ENCODE measurements at places on chromosomes 12 and 14.

DNA sequence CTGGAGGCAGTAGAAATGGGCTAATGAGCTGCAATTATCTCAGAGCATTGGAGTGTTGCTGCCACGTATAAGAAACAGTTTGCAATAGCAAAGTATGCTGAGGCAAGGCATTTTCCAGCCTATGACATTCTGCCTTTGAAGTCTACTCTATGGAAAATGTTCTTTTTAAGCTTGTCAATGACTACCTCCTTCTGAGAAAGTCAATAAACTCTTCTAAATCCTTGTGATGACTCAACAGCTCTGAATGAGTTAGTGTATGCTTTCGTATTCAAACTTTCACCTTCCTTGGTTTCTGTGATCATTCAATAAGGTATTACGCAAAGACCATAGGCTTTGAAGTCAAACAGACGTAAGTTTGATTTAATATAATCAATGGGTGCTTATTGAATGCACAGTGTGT, 111.2 kb downstream of the CAPZA3 start:
- DNase-seq, result no peak

DNA sequence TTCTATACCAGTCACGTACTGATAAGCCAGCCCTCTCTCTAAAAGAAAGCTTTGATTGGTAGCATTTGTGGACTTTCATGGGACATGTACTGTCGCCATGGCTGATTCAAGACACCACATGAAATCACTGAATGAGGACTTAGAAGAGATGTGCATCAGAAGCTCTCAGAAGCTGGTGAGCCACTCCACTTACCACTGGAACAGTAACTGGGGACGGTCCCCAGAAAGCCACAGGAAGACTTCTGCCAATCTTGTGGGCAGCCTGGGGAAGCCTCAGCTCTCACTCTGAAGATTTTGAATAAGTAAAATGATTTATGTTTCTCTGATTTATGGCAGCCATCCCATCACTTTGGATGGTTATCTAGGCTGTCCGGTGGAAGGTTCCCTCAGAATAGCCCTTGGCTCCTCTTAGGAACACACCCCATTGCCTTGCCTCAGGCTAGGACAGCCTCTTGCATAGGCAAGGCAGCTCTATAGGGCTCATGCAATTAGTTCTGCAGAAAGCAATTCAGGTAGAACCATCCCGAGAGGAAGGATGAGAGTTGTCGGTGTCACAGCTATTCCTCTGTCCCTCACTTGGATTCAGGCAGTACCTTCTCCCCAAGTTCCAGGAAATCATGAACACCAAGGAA, 9.8 kb downstream of the DHRS1 start:
- no peak for DNase-seq

- DNase-seq, result no peak
These were observed 26.6 kb downstream of the NINJ2 start for GRCh38 chr12:636632-637031.

- no peak for DNase-seq
These were observed 354.4 kb downstream of the MED13L start for GRCh38 chr12:115922952-115923564.

DNA sequence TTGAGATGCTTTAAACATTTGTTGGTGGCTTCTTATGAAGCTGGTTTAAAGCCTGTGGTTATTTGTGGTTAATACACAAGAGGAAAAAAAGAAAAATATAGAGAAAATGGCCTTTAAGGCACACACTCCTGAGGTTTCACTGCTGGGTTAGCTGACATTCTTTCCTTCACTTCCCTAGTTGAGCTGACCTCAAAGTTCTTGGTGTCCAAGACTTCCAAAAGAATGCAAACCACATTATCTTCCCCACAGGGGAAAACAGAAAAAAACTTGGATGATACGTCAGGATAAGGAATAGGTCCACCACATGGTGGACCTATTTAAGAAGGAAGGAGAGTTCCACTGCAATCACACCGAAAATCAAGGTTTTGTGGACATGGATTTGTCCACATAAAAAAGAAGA, 94.3 kb downstream of the SLC25A21 start:
- no peak for DNase-seq

GRCh38 chr12:66453120-66453519, 150.8 kb downstream of the HELB start:
- no peak for DNase-seq

GRCh38 chr14:103188810-103189480, 65.7 kb downstream of the TNFAIP2 start:
- DNase-seq, result peak; percentile 85

- no peak for DNase-seq
These were observed 201.9 kb downstream of the DAD1 start for GRCh38 chr14:22386924-22387775.

GRCh38 chr12:6535960-6536847, 1.9 kb downstream of the GAPDH start:
- DNase-seq, result no peak

DNA sequence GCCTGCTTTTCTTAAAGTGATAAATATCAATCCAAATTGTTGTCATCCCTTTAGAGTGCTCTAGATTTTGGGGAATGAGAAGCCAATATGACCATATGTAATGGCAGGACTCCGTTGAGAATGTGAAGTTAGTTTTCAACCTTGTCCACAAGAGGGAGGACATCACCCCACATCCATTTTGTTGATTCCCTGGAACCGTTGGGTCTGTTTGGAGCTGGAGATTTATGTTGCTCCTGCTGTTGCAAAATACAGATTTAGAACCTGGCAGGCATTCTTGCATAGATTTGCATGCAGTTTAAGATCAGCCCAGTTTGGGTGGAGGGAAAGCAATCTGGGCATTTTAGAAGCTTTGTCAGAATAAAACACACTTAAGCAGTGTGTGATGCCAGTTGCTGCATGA, 620.1 kb downstream of the NRXN3 start:
- no peak for DNase-seq

- DNase-seq, result no peak
These were observed 21.9 kb upstream of the CERS5 start for GRCh38 chr12:50188875-50189575.

- no peak for DNase-seq
These were observed 115.4 kb downstream of the ZFP36L1 start for GRCh38 chr14:68677476-68677875.

DNA sequence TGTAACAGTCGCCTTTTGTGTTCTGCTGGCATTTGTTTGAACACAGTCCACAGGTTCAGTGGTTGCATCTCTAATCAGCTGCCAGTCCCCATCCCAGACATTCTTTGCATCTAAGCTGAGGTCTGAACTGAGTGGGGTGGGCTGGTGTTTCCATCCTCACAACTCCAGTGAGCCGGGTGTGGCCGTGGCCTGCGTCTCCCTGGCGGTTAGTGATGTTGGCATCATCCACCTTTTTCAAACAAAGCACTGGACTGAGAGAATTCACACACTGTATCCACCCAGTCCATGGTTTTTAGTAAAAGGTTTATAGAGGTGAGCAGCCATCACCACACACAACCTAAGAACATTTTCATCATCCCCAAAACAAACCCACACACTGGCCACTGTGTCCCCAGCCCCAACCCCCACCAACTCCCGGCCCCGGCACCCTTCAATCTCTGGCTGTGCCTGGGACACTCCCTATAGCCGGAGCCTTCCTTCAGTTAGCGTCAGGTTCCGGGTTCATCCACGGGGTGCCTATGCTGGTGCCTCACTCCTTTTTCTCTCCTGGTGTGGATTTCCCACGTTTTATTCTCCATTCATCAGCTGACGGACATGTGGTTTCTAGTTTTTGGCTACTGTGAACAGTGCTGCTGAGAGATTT, 6.5 kb downstream of the DDX51 start:
- DNase-seq, result no peak

- no peak for DNase-seq
These were observed 86.5 kb downstream of the SLC25A47 start for GRCh38 chr14:100409651-100410050.

DNA sequence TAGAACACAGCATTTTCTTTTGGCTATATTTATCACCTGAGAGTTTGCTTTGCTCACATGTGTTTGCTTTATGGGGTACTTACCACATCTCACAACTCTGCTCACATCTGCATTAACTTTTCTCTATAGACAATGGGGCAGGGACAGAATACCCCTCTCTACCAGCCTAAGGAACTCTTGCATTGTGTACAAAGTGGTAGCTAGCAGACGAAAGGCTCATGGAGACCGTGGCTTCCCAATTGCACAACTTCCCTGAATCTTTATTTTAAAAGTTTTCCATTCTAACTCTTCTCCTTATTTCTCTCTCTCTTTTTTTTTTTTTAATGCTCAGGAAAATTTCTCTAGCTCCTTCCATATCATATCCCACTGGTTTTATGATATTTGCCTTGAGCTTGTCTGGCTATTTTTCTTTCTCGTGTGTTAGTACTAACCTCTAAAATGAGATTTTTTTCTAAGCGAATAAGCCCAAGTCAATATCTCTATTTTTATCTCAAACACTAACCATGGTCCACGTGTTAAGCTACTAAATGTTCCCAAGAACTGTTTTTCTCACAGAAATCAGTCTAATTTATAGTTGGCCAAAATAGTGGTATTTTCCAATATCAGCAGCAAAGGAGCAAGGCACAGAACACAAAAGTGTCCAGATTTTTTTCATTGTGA, 155.2 kb downstream of the STXBP6 start:
- DNase-seq, result no peak

GRCh38 chr14:83940253-83940652, 1589.7 kb upstream of the FLRT2 start:
- DNase-seq, result no peak

DNA sequence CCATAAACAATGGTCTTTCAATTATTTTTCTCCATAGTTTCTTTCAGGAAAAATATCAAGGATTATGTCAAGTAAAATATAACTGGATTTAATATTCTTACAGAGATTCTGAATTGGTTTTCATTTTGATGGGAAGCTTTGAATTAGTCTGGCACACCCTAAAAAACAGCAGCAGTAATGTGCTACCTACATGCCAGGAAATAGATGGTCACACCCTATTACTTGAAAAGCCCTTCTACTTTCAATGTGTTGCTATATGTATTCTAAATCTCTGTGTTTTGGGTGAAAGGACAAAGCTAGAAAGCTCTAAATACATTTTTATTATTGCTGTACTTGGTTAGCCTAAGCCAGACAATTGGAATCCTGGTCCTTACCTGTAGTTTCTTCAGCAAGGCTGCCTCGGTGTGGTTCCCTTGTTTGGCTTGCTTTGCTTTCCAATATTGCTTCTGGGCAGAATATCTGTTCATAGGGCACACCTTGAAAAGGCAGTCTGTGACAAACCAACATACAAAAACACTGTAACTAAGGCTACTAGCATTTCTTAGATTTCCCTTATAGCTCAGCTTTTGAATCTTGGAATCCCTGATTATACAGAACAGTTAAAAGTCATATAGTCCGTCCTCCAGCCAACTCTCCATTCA, 107.6 kb downstream of the ITPR2 start:
- DNase-seq, result no peak

DNA sequence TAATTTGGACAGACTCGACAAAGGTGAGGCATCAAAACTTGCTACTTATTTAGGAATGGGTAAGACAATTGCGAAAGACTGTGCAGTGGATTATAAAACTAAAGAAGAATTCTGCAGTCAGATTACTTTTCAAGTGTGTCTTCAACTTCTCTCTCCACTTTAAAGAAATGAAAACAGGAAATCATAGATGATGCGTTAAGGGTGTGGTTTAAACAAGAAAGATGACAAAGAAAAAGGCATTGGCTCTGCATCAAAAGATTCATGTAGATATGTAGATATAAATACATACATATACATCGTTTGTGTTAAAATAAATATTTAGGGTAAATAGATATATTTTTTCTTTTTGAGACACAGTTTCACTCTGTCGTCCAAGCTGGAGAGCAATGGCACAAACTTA, 74.6 kb upstream of the PARP11 start:
- no peak for DNase-seq

DNA sequence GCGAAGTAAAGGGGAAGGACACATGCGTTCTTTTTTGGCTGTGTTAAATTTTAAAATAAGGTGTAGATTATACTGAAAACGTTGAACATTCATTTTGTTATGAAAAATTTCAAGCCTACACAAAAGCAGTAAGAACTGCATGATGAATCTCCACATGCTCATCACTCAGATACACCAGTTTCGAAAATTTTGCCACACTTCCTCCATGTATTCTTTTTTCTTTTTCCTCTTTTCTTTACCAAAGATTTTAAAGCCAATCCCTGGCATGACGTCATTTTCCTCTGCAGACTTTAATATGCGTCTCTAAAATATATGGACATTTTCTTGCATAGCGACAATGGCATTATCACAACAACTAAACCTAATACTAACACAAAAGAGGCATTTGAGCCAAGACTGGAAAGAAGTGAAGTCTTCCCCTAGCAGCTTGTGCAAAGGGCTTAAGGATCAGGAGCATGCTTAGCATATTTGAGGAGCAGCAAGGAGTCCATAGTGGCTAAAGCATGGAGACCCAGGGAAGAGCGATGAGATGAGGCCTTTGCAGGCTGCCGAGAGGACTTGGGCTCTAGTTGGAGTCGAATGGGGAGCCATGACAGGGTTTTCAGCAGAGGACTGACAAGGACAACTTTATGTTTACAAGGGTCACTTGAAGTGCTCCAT, 111.9 kb downstream of the ERC1 start:
- DNase-seq, result no peak

GRCh38 chr12:30989754-30990153, 63.2 kb downstream of the TSPAN11 start:
- no peak for DNase-seq

DNA sequence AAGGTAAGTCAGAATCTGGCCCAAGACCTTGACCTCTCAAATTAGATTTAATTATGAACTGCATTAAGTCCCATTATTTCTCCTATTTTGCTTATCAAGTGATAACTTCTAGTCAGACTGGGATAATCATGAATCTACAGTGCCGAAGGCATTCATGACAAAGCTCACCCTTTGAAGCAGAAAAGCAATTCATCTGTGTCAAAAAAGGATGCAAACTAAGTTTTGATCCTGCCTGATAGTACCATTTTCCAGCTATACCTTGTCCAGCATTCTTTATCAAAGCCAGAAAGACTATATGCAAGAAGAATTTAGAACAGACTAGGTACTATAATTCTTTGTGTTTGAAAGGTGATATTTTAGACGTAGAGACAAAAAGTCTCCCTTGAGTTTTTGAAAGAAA, 268.1 kb downstream of the FBXL14 start:
- no peak for DNase-seq

GRCh38 chr14:72925815-72926291, 411 bp upstream of the DCAF4 start:
- no peak for DNase-seq

GRCh38 chr12:120928864-120929652, 24.9 kb upstream of the SPPL3 start:
- DNase-seq, result no peak

- DNase-seq, result no peak
These were observed 39.9 kb downstream of the MAX start for GRCh38 chr14:65062096-65063075.

- no peak for DNase-seq
These were observed 74.3 kb downstream of the SUSD6 start for GRCh38 chr14:69685716-69686115.

GRCh38 chr14:39175445-39176262, 600 bp downstream of the PNN start:
- peak; percentile 91 for DNase-seq

GRCh38 chr12:47808574-47809365, 10.9 kb downstream of the HDAC7 start:
- DNase-seq, result no peak

Data from mesenteric fat pad (tissue), 1 donor.